ENCODE measurements at places on chromosomes 16 and 17.

DNA sequence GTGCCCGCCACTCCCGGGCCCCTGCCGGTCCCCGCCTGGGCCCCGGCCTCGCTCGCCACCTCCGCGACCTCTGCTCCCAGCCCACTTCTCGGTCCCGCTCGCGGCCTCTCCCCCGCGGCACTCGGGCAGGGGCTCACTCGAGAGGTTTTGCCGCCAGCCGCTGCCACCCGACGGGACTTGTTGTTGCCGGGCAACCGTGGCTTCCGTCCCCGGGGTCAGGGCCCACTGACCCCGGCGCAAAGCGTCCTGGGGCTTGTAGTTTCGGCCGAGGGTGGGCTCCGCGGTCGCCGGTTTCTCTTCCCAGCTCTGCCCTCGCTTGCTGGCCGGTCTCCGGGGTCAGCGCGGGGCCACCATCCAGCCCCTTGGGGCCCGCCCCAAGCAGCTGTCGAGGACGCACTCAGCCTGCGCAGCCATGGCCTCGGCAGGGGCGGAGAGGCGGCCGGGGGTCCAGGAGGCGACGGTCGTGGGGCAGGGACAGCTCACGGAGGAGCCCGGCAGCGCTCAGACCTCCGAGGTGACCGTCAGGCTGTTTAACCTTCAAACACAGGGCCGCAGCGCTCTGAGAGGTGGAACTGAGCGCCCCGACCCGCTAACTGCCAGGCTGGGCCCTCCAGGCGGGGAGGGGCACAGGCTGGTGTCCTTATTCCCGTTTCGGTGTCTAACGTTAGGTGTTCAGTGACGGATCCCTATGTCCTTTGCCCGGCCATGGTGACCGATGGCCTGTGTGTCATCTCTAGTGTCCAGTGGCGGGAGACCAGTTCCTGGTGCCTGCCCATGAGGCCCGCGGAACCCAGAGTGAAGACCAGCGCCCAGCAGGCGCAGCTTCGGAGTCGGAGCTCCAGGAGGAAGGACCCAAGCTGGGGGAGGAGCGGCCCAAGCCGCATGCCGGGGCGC lies at the start of the genes C16orf86 and ENKD1:
Gene C16orf86 (plus strand): TSS at position 256 of the 894 bp plus-strand sequence. CDS start 157 bp downstream, at position 413.
Gene ENKD1 (minus strand): TSS at position 192 of the 894 bp plus-strand sequence. CDS start 308 bp downstream, outside the sequence.
- DNase-seq, result peak; percentile 68

DNA sequence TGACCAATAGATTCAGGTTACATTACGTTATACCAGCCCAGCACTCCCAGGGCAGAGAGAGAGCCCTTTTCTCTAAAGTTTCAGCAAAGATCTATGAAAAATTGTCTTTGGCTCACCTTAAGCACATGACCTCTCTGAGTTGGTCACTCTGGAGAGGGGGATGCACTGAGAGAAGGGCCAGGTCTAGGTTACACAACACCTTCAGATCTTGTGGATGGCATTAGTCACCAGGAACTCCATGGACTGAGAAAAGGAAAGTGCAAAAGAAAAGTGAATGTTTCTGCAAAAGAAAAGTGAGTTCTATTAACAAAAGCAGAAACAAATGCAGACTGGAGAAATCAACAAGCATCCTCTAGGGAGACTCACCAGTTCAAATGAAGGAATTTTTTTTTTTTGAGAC lies 253.3 kb upstream of the SALL1 start:
- peak; percentile 60 for DNase-seq

DNA sequence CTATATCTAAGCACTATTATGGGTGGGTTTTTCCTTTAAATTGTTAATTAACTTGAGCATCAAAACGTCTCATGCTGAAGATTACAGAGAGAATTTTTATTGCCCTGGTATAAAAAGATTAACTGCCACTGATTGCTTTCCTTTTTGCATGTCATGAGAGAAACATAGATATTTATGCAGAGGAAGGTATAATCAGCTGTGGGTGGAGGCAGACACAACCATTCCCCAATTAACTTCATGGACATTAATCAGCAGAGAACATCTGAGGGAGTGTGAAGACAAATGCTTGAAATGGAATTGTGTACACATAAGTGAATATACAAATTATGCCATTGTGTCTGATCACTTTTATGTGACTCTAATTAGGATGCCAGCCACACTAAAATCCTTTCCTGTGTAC lies 115.2 kb upstream of the CPHXL start:
- no peak for DNase-seq

- DNase-seq, result peak; percentile 74
Observed at GRCh38 chr17:17698869-17699351, 17.7 kb downstream of the RAI1 start.

GRCh38 chr16:10511829-10512228 lies 68.6 kb downstream of the EMP2 start:
- no peak for DNase-seq

- no peak for DNase-seq
Observed at GRCh38 chr17:9009737-9010136, 11.6 kb upstream of the NTN1 start.

DNA sequence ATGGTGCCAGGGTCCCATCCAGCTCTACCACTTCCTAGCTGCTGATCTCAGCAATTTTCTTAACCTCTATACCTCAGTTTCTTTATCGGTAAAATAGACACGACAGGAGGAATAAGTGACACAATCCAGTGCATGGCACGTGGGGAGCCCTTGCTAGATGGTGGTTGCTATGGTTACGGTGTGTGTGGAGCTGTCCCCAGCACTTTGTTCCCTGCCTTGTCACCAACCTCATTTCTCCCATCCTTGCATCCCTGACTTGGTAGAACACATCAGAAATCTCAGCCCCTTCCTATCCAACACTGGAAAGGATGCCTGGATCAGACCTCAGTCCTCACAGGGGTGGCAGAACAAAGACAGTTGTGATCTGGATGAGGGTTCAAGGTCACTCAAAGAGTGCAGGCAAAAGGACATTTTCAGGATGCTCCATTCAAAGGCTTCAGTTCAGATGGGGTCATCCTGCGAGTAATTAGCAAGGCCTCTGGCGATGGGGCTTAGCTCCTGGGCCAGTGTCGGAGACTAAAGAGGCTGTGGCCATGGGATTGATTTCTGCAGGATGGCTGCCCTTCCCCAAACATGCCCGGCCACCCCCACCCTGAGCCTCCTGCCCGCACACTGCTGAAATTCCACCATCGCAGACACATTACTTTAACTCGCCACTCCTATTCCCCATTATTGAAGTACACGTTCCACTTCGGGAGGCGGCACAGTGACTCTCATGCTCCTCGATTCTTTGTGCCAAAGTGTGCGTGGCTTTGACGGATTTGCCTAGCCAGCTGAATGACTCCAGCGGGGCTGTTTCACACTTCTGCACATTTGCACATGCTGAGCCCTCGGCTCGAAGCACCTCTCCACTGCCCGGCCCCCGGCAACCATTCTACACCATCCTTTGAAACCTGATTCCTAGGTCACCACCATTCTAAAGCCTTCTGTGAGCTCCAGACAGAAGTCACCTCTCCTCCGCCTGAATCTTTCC lies 40.3 kb downstream of the WNT3 start:
- DNase-seq, result no peak

GRCh38 chr16:2990891-2991290 lies 10.6 kb upstream of the PKMYT1 start:
- no peak for DNase-seq

- no peak for DNase-seq
Observed at GRCh38 chr17:67784364-67785121, 40.8 kb upstream of the BPTF start.

GRCh38 chr17:64296246-64296645 lies 33.2 kb upstream of the TEX2 start:
- DNase-seq, result no peak

DNA sequence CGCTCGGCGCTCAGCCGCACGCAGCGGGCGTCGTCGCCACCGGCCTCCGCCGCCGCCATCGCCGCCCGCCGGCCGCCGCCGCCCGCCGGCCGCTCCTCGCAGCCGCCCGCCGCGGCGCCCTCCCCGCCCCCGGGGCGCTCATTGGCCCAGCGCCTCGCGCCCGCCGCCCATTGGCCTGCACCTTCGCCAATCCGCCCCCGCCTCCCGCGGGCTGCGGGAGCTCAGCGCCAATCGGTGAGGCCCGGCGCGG lies at the start of gene PGP:
Gene PGP (minus strand): TSS at position 122 of the 250 bp plus-strand sequence. CDS start 63 bp downstream, at position 59.
- DNase-seq, result no peak

DNA sequence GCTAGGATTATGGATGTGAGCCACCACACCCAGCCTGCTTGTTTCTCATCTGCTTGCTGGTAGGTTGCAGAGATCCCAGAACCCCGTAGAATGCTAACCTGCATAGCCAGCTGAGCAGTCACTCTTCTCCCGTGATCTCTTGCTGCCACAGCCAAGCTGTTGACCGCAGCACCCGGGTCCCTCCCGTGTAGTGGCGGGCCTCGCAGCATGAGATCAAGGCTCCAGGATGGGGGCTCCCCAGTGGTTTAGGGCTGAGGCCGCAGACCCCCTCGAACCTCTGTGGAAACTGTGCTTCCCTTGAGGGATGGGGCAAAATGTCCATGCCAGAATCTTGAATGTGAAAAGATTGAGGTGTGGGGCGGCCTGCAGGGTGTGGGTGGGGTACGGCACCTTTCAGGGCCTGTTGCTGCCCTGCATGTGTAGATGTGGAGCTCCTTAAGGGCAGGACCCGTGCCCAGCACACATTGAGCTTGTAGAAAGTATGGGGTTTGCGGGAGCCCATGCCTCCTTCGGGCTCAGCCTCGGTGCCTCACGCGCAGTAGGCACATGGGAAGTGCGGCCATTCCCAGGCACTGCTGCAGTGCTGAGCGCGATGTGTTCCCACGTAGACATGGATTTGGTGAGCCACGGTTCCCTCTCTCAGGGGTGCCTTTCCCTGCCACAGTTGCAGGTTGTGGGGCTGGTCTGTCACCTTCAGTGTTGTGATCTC lies 99.9 kb downstream of the BANP start:
- DNase-seq, result no peak

- peak; percentile 61 for DNase-seq
Observed at GRCh38 chr16:17396762-17397498, 73.8 kb downstream of the XYLT1 start.

DNA sequence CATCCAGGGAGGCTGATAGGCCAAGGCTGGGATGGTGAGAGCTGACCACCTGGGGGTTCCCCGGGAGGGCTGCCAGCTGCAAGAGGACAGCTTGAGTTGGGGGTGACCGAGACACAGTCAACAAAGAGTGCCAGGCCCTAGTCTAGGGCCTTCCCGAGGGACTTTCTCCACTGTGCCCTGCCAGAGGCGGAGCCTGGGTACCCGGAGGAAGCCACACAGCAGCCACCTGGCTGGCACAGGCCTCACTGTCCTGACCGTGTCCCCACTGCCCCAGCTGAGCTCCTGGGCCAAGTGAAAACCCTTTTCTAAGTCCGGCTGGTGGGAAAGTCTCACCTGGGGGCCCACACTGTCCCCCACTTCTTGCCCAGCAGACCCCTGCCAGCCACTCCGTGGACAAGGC lies 71.9 kb upstream of the GSE1 start:
- no peak for DNase-seq

DNA sequence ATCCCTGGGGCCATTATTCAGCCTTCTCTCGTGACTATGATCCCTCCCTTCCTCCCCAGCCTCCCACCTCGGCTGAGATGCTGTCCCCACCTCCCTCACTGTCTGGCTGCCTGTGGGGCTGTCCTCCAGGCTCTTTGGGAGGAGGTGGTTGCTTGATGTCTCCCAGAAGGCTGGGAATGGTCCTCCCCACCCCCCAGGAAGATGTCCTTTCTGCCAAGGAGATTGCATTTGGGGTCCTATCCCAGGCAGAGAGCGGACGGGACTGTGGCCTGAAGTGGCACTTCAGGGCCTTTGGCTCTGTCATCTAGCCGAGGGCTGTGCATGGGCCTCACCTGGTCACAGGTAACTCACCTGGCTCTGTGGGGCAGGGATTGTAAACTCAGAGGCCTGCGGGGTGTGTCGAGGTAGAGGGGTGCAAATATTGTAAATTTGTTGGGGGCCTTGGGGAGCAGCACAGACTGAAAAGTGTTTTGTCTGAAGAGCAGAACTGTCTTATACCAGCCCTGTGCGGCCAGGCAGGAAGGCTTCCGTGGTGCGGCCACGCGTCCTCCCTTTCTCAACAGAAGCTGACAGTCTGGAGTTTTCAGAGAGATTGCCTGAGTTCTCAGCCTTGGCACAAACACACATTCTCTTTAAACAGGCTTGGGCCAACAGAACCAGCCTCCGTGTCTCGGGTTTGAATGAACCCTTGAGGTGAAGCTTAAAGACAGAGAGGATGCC lies 177.9 kb downstream of the SEC14L1 start:
- peak; percentile 64 for DNase-seq

- peak; percentile 34 for DNase-seq
Observed at GRCh38 chr16:74480150-74481029, 59.1 kb upstream of the CLEC18B start.

DNA sequence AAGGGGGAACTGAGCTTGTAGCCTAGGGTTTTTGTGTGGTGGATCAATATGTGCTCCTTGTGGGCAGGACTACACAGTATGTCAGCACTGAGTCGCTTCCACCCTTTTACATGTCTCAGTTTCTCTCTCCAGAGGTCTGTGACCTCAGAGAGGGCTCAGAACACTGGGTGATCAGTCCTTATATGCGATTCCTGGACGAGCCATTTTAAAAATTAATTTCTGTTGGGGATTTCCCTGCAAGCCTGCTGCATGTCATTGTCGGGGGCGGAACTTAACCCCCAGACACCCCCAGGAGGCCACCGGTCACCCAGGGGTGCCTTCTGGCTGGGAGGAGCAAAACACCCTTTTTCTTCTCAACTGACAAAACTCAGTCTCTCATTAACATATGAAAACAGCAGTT lies 14.1 kb downstream of the DHRS7B start:
- no peak for DNase-seq

DNA sequence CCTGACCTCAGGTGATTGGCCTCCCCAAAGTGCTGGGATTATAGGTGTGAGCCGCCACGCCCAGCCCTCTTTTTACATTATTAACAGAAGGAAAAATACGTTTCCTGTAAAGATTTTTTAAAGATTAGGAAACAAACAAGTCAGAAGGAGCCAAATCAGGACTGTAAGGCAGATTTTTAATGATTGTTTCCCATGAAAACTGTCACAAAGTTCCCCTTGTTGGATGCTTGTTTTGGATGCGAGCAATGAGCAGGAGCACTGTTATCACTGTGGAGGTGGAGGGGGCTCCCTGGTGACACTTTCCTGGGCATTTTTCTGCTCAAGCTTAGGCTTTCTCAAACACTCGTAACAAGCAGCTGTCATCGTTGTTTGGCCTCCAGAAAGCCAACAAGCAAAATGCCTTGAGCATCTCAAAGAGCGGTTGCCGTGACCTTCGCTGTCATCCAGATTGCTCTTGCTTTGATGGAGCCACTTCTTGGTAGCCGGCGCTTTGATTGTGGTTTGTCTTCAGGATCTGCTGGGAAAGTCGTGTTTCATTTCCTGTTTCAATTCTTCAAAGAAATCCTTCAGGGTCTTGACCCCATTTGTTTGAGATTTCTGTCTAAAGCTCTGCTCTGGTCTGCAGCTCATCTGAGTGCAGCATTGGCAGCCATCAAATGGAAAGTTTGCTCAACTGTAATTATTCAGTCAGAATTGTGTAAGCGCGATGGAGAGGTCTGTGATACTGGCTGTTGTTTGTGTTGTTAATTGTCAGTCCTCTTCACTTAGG lies 128.7 kb downstream of the RPTOR start:
- peak; percentile 52 for DNase-seq
